ENCODE measurements at places on chromosomes 1 and 21.

- no peak for DNase-seq
Observed at GRCh38 chr21:46171585-46171984, 12.7 kb downstream of the SPATC1L start.

- DNase-seq, result no peak
Observed at GRCh38 chr1:219875860-219876259, 52.5 kb downstream of the SLC30A10 start.

DNA sequence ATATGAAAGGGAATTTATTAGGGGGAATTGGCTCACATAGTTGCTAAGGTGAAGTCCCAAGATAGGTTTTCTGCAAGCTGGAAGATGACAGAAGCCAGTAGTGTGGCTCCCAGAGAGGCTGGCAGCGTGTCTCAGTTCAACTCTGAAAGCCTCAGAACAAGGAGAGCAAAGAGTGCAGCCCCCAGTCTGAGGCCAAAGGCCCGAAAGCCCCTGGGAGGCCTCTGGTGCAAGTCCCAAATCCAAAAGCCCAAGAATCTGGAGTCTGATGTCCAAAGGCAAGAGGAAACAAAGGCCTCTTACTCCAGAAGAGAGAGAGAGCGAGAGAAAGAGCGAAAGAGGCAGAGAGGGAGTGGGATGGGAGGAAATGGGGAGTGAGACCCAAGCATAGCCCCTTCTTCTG, 18.3 kb downstream of the KCNA2 start:
- no peak for DNase-seq

- no peak for DNase-seq
Observed at GRCh38 chr1:226949401-226949800, 9.3 kb downstream of the COQ8A start.

GRCh38 chr1:86939406-86939805, 25.0 kb downstream of the HS2ST1 start:
- no peak for DNase-seq

DNA sequence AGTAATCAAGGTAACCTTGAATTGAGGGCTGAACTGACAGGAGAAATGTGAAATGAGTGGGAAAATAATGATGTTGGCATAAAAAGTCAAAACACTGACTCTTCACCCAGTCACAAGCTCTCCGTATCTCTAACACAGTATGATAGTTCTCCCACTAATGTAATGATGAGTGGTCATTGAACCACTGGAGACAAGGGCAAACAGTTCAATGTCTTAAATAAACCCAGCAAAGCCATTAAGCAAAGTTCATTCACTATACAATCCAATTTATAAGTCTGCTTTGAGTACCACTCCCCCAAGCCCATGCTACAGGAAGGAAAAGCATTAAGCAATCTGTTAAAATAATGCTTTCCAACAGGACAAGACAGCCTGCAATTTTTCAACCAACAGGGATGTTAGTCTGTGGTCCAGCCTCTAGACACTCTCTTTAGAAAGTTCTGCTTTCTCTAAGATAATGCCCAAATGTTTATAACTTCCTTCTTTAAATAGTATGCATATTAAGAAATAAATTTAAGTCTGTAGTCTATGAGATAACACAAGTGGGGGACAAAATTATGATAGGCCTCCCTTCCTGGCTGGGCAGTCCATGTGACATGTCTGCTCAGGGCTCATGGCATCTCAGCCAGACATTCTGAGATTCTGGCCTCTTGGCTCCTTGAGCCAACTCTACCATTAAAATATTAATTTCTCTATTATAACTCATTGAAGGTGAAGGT, 25.5 kb upstream of the DDAH1 start:
- no peak for DNase-seq

Data from ureter (tissue), 1 donor.